ENCODE measurements at places on chromosomes 2 and 18.

DNA sequence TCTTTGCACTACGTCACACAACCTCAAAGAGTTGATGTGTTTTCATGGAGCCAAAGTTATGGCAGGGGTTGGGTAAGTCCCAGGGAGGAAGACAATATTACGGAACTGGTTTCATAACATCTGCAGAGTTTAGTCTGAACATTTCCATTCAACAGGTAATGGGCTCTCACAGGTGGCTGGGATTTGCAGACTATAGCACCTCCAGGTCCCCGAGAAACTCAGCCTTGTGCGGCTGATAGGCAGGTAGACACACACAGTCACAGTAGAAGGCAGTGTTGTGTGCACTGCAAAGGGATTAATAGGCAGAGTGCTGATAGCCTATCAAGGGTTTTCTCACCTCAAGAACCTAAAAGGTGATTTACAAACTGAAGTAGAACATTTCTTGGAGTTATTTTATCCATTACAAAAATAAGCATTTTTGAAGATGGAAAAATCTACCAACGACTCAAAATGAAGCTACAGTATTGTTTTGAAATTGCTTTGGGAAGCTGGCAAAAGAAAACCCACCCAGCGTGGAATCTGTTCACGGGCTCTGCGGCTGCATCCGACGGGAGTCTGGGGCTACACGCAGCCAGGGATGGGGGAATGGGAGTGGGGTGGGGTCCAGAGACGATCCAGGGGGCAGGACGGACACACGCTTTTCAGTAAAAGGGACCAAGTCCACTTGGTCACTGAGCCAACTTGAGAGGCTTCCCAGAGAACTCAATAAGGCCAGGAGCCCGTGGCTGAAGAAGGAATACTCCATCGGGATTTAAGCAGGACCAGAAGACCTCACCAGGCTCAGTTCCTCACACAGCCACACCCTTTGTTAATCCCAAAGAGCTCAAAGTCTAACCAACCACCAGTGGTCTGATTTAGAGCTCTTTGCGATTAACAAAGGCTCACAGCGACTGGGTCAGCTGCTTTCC is 82.9 kb downstream of the CHRNA1 start:
- peak; percentile 43 for DNase-seq

- no peak for DNase-seq
Measured at GRCh38 chr2:200065477-200065876, 110.1 kb downstream of the MAIP1 start.

DNA sequence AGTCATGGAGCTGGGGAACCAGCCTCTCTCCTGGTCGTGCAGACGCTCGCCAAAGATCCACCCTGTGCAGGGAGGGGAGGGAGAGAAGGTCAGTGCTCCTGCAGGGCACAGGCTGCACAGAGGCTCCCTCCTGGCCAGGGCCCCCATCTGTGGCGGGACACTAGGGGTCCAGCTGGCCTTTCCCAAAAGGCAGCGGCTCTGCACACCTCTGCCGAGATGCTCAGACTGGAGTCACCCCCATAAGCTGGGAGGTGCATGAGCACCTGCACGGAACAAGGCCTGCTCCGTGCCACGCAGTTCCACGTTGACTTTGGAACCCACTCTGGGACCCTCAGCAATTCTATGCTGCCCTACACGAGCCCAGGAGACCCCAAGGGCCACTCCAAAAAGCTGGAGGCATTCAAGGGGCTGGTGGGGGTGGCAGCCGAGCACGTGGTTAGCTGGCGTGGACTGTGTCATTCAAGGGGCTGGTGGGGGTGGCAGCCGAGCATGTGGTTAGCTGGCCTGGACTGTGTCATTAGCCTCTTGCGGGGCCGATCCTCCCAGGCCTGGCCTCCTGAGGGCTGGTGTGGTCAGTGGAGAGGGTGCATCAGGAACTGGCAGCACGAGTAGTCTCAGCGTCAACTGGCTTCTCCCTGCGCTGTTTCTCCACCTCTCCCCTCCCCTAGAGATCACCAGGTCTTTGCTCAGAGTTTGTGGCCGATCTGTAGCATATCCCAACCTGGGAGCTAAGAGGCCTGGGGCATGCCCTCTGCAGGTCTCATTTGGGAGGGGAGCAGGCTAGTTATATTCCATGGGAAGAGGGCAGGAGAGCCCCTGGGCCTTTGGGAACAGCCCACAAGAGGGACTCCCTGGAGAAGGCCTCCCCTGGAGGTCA is 9.8 kb downstream of the SNORC start:
- no peak for DNase-seq

- peak; percentile 50 for DNase-seq
Measured at GRCh38 chr2:171895786-171896185, 1.7 kb upstream of the SLC25A12 start.

GRCh38 chr18:3447068-3447894 is 2.7 kb upstream of the TGIF1 start:
- DNase-seq: peak; percentile 65

GRCh38 chr2:134713176-134713575 is 5.6 kb downstream of the TMEM163 start:
- no peak for DNase-seq

DNA sequence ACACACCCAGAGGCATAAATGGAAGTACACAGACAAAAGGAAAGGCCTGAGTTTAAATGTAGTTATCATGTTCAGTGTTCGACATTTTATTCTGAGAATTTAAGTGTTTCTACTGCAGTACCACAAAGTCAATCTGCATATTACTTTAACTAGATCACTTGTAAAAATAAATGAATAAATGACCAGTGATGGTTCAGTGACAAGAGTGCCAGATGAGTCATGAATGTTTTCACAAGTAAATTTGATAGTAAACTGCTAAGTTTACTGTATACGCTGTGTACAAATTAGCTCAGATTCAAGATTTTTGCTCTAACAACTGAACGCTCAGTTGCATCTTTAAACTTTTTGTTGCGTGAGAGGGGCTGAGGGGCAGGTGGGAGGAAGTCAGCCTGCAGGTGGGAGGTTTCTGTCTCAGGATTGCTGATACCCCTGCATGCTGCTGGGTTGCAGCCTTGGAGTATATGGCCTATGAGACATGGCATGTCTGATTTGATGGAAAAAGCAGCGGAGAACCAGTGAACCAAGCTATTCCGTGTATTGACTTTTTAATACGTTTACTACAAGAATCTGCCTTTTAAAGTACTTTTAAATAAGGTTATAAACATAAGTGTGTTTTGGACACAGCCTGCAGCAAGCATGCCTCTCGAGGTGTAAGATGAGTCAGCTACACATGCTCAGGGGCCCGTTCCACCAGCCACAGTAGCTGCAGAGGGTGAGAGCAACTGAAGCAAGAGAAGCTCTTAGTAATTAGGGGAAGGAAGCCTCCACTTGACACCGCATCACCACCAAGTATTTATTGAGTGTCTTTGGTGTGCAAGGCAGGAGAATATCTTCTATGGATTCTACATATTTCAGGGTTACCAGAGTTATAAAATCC is 245.1 kb downstream of the NEDD4L start:
- peak; percentile 51 for DNase-seq

DNA sequence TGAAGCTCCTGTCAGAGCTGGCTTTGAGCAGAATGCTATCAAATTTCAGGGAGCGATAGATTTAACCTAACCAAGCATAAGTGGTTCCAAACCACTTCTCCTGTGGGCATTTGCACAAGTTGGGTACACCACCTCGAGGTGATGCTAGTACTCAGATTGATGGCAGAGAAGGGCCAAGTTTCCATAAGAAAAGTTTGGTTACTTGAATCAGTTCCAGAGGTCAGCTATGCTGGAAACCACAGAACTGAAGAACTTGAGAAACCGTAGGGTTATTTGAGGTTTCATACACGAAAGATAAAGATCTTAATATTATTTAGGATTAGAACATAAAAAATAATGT is 238.2 kb upstream of the SOX11 start:
- DNase-seq: no peak

GRCh38 chr18:22710673-22711191 is 222.4 kb upstream of the RBBP8 start:
- DNase-seq: no peak

DNA sequence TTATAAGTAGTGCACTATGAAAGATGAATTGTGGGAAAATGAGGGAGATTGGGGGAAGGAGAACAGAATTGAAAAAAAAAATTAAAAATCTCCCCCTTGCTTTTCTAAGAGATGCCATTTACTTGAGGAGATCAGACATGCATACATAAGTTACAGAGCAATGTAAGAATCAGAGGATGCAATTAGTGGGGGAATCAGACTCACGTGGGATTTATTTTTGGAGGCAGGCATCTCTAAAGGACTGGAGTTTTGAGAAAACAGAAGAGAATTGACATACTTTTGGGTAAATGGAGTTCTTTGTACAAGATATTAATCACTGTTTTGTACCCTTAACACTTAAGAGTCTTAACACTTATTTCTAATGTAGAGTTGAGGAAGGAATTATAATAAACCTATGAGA is 52.7 kb downstream of the MTX2 start:
- no peak for DNase-seq

DNA sequence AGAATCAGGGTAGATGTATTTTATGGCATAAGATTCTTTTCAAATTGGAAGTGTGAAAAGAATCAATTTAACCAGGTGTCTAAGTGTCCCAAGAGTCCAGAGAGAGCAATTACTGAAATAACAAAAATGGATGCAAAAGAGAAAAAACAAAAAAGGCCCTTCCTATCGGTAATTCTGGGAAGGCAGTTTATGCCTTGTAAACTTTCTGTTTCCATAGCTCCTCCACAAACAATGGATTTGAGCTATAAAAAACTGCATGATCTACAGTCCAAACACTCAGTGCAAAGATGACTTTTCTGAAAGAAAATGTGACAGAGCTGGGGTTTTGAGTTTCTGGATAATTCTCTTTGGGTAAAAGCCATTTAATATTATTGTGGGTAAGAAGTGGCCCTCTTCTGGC is 366.1 kb downstream of the EN1 start:
- DNase-seq: no peak

DNA sequence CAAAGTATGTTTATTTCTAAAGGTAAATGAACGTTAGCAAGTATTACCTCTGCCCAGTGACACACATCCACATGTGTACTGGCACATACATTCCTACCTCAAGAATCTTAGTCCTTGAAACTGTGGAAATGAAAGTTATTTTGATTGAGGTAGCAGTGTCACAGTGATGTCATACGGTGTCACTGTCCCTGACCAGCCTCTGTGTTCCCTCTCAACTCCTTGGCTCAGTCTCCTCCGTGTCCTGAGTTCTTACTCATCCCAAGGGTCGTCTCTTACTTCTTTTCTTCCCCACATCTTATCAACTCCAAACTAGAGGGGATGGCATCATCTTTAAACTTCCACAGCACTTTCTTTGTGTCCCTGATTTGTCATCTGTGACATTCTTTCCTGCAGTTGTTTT is 3.3 kb downstream of the NCK2 start:
- DNase-seq: no peak

DNA sequence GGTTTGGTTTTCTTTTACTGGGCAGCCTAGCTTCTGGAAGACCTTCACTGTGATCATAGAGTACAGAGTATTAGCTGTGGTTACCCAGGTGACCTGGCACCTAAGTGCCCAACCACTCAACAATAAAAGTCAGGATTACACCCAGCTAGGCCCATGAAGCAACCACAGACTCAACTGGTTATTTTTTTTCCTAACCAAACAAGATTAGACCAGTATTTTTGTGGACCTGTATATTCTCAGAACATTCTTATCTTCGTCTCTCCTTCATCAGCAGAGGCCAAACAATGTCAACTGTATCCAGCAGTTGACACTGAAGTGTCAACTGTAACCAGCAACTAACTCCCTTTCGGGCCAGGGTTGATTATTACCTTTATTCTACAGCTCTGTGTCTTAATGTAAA is 289.2 kb upstream of the SLC39A10 start:
- DNase-seq: no peak

DNA sequence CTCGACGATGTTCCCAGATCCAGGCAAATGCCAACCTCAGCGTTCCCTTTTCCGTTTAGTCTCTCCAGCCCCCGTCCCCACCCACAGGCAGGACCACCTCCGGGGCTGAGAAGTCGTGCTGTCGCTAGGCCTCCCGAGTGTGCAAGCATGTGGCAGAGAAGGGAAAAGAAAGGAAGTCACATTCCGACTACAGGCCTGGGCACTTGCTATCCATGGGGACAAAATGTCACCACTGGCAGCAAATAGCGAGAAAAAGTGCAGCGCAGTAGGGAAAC is 420 bp downstream of the PIGN start:
- DNase-seq: no peak

DNA sequence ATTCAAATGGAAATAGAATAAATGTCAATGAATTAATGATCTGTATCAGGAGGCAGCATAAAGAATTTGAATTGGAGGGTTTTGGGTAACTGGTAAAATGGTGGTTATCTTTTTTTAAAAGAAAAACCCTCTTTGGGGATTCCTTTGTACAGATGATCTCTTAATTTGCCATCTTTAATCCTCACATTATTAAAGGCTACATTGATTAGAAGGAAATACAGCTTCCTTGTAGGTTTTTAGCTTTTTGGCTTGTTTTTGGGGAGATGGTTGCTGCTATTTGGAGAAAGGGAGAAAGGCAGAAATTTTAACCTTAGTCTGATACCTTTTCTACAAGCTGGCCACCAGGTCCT is 600 bp upstream of the MAPRE2 start:
- DNase-seq: no peak

GRCh38 chr2:41880561-41881243 is 167.1 kb upstream of the PKDCC start:
- DNase-seq: no peak
